Stimulated activated CD8-positive, alpha-beta memory T cell treated with anti-CD3 and anti-CD28 coated beads, Interleukin-2, amount 100 ng/mL, for 1 hour (primary cell): ENCODE measurements at places on chromosomes 2 and 18.

DNA sequence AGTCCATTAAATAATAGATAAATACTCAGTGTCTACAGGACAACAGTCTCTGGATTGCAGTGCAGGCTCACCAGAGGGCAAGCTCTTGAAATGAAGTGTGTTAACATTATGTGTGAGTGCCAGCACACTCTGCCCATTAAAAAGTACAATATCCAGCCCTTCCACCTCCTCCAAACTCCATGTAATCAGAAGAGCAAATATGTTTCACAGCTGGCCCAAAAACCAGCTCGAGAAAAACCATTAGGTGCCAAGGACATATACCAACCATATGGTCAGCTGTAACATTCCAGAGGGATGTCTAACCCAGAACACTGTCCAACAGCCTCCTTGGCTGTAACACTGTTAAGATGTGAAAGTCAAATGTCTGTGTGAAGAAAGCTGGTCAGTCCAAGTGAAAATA, 112.2 kb downstream of the ZNF385B start:
- no peak for DNase-seq

- no peak for DNase-seq
Measured at GRCh38 chr2:142974288-142975024, 97.0 kb downstream of the KYNU start.

GRCh38 chr2:239789711-239790110, 235.4 kb downstream of the NDUFA10 start:
- no peak for DNase-seq

DNA sequence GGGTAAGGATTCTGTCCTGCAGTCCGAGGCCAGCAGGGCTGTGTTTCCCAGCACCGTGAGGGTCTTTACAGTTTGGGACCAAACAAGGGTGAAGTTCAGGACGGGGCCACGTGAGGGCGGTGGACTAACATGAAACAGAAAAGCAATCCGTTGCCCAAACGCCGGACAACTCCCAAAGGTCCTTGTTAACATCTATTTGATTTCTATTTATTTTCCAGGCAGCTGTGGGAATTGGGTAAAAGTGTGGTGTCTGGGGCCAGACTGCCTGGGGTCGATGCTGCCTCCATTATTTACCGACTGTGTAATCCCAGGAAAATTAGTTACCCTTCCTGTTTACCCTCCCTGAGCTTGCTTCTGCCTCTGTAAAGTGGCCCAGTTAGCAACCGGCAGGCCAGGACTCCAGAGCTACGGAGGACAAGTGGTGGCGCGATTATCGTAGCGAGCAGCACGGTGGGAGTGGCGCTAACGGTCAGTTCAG, 66.3 kb upstream of the TCF7L1 start:
- no peak for DNase-seq

- DNase-seq, result no peak
Measured at GRCh38 chr2:136424112-136424511, 306.2 kb upstream of the CXCR4 start.

DNA sequence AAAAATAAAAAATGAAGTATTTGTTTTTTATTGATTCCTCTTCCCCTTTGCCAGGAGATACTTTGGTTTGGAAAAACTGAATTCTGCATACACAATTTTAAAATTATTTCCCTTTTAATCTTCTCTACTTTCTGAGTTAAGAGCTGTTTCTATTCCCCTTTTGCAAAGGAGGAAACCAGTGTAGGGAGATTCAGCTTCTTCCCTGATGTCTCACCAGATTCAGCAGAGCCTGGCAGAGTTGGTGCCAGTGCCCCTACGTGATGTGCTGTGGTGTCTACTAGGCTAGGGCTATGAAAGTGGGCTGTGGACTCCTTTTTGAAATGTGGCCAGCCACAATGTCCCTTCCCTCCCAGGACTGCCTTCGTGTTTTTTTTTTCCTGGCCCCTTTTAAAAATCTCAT, 2.4 kb downstream of the RPE start:
- DNase-seq, result no peak

- DNase-seq, result no peak
Measured at GRCh38 chr2:23691106-23691470, 235.8 kb downstream of the ATAD2B start.

DNA sequence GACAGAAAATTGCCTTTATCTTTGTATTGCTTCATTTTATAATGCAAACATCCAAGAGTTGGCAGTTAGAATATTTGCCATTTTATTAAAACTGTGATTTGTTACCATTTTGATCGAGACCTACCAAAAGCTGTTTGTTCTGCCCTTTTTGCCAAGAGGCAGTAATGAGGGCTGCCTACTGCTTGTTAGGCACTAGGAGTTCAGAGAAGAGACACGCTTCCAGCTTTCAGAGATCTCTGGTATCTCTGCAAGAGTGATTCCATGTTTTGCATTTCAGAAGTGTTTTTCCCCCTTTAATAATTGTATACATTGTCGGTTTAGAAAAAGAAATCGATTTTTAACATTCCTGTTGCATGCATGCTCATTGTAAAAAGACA, 628 bp downstream of the MRPL30 start:
- DNase-seq, result no peak

- no peak for DNase-seq
Measured at GRCh38 chr18:79529991-79530390, 134.3 kb downstream of the NFATC1 start.

- DNase-seq, result no peak
Measured at GRCh38 chr2:137173463-137173862, 408.1 kb downstream of the THSD7B start.

DNA sequence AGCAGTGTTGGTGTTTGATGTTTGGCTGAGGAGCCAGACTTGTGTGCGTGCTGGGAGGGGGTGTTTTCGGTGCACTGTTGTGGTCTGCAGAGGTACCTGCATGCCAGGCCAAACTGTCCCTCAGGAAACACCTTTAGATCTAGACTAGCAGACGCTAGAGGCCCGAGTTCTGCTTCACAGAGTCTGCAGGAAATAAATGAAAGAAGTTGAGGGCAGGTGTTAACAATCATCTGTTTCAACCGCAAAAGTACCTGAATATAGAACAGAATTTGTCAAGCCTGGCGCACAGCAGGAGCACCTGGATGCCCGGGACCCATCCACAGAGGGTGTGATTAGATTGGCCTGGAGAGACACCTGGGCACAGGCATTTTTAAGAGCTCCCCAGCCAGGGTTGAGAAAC, 40.5 kb upstream of the REL start:
- no peak for DNase-seq

DNA sequence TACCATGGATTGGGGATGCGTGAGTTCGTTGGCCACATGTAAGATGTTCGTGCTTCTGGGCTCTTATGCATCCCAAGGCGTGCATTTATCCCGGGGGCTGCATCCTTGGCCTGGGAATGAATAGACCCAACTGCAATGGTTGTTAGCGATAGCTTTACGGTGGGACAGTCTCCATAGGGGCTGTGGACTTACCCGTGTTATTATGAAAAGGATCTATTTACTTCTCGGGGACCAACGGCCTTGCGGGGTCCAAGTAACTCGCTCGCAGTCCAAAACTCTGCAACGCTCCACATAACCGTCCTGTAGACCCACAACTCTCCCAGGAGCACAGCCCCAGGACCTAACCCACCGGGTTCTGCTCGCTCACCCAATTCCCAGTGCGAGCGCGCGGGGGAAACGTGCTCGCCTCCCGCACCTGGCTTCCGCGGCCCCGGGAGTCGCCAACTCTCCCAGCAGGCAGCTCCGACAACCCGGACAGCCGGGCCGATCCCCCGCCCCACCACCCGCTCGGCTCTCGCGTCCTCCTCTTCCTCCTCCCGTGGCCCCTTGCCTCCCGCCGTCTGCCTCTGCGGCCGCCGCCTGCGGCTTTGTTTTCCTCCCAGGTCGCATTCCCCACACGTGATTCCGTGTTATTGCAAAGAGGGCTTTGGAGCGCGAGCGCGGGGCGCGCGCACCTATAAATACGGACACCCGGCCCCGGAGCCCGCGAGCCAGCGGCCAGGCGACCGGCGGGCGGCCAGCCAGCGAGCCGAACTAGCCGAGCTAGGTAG, at the start of gene CABLES1:
TSS of gene CABLES1 (plus strand) at position 706 of the 770 bp plus-strand sequence. CDS start 278 bp downstream, outside the sequence.
- DNase-seq, result no peak

- peak; percentile 13 for DNase-seq
Measured at GRCh38 chr2:11829324-11829946, 83.0 kb downstream of the LPIN1 start.
